ENCODE measurements at places on chromosomes 3 and 15.

GRCh38 chr3:183519891-183520290 is 35.6 kb downstream of the KLHL6 start:
- H3K27me3 ChIP-seq, result no peaks in the 10 kb centered on the region
- no peak overlapping the region for H3K4me3 ChIP-seq
- peaks cover 49% of the 10 kb centered on the region for H3K36me3 ChIP-seq
- no peak overlapping the region for H3K27ac ChIP-seq
- peaks cover 52% of the 10 kb centered on the region for H3K4me1 ChIP-seq

DNA sequence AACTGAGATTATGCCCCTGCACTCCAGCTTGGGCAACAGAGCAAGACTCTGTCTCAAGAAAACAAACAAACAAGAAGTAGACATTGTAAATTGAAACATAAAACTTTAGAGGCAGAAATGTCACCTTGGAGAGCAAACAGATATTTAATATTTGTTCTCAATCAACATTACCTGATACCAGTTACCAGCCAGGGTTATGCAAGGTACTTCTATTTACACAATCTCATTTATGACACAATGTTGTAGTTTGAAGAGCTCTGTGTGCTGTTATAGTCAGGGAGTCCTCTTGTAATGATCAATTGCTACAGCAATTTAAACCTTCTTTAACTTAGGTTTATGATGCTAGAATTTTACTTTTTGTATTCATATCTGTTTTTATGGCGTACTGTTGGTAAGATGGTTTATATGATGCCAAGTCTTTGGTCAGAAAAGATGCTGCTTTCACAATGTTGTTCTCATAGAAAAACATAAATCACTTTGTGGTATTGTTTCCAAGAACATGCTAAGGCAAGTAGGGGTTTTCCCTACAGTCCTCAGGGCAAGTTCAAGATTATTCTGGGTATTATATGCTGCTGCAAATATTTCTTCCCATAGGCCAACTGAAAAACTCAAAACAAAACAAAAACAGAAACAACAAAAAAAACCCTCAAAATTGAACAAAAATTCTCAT is 173.5 kb downstream of the TNIK start:
- peaks cover 36% of the 10 kb centered on the region for H3K4me1 ChIP-seq
- peaks cover 8% of the 10 kb centered on the region for H3K36me3 ChIP-seq
- peak overlapping the region; percentile 53 for H3K27ac ChIP-seq
- H3K27me3 ChIP-seq, result no peaks in the 10 kb centered on the region
- H3K4me3 ChIP-seq, result no peak overlapping the region

- peaks cover 9% of the 10 kb centered on the region for H3K4me1 ChIP-seq
- H3K4me3 ChIP-seq, result no peak overlapping the region
- H3K27ac ChIP-seq, result no peak overlapping the region
- peaks cover 3% of the 10 kb centered on the region for H3K27me3 ChIP-seq
- DNase-seq, result no peak
Observed at GRCh38 chr15:57334257-57334656, 42.0 kb upstream of the CGNL1 start.

- H3K4me3 ChIP-seq, result no peak overlapping the region
- H3K4me1 ChIP-seq, result no peaks in the 10 kb centered on the region
- no peaks in the 10 kb centered on the region for H3K27me3 ChIP-seq
- H3K27ac ChIP-seq, result no peak overlapping the region
Observed at GRCh38 chr3:8848696-8849131, 79.3 kb upstream of the OXTR start.

DNA sequence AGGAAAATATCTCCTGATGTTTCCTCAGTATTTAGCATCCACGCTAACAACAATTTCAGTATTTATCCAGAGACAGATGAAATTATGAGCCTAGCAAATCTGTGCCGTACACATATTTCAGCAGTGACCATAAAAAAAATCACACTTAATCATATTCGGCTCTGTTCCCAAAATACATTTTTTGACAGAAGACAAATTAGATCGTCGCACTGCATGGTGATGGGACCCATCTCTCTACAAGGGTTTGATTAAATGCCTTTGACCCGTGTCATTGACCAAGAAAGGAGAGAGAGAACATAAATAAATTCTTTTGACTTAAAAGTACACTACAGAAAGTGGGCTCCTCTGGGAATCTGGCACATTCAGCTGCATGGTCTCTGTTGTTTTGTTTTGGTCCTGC is 215.3 kb upstream of the SEMA6D start:
- no peaks in the 10 kb centered on the region for H3K36me3 ChIP-seq
- H3K27ac ChIP-seq, result no peak overlapping the region
- no peak for DNase-seq
- H3K27me3 ChIP-seq, result no peaks in the 10 kb centered on the region
- peaks cover 5% of the 10 kb centered on the region for H3K4me1 ChIP-seq

GRCh38 chr3:172903642-172904320 is 153.3 kb downstream of the ECT2 start:
- no peaks in the 10 kb centered on the region for H3K36me3 ChIP-seq
- H3K27me3 ChIP-seq, result no peaks in the 10 kb centered on the region
- H3K4me3 ChIP-seq, result no peak overlapping the region
- DNase-seq, result no peak
- no peaks in the 10 kb centered on the region for H3K4me1 ChIP-seq

- H3K36me3 ChIP-seq, result no peaks in the 10 kb centered on the region
- no peaks in the 10 kb centered on the region for H3K4me1 ChIP-seq
Observed at GRCh38 chr3:82329300-82329699, 567.9 kb upstream of the GBE1 start.

DNA sequence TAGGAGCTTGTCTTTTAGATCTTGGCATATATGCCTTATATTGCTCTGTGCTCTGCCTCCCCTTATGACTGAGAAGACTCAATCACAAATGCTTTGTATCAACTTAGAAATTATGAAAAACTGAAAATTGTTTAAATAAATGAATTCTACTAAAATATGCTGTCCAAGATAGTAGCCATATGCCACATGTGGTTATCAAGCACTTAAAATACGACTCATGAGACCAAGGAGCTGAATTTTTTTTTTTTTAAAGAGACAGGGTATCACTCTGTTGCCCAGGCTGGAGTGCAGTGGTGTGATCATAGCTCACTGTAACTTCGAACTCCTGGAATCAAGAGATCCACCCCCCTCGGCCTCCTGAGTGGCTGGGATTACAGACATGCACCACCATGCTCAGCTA is 118.3 kb downstream of the RFTN1 start:
- H3K4me3 ChIP-seq, result no peak overlapping the region
- H3K27me3 ChIP-seq, result no peaks in the 10 kb centered on the region
- H3K27ac ChIP-seq, result no peak overlapping the region
- H3K4me1 ChIP-seq, result peaks cover 6% of the 10 kb centered on the region

- DNase-seq, result no peak
- no peaks in the 10 kb centered on the region for H3K27me3 ChIP-seq
- peaks cover 5% of the 10 kb centered on the region for H3K36me3 ChIP-seq
- H3K27ac ChIP-seq, result no peak overlapping the region
- H3K4me3 ChIP-seq, result no peak overlapping the region
Observed at GRCh38 chr3:102084006-102084405, 234.7 kb downstream of the NFKBIZ start.

- H3K27me3 ChIP-seq, result no peaks in the 10 kb centered on the region
- no peak for DNase-seq
- no peak overlapping the region for H3K27ac ChIP-seq
Observed at GRCh38 chr3:61645148-61645547, 83.8 kb downstream of the PTPRG start.

GRCh38 chr3:120839120-120839519 is 68.9 kb upstream of the STXBP5L start:
- H3K36me3 ChIP-seq, result no peaks in the 10 kb centered on the region
- H3K4me1 ChIP-seq, result no peaks in the 10 kb centered on the region
- no peak overlapping the region for H3K27ac ChIP-seq
- H3K4me3 ChIP-seq, result no peak overlapping the region
- DNase-seq, result no peak

DNA sequence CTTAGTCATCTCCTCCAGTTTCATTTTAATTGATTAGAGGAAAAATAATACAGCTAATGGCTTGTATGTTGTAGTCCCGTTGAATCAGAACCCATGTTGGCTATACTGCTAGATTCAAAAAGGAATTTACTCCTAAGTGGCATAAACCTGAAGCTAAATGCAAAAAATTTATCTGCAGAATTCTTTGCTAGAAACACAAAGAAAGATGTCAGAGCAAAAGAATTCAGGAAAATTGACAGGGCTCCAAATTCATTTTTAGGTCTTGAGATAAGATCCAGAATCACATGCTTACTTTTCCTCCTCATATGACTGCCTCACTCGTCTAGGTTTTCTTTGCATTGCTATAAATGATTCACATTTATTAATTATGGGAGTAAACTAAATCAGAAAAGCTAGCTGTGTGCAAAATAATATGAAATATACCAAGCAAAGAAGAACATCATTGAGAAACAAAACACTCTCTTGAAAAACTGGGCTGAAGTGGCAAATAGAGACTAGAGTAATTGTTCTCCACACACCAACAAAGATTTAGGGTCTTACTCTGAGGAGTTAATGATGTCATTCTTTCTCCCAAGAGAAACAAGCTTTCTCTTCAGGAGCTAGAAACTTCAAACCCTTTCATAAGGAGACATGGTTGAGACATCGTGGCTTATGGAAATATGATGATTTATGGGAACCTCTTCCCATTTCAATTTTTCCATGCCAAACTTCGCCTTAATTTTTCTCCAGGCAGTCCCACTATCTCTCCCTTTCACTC is 94.8 kb upstream of the FEZF2 start:
- H3K4me1 ChIP-seq, result no peaks in the 10 kb centered on the region
- H3K4me3 ChIP-seq, result no peak overlapping the region
- no peak for DNase-seq
- no peaks in the 10 kb centered on the region for H3K36me3 ChIP-seq
- H3K27ac ChIP-seq, result no peak overlapping the region
- H3K27me3 ChIP-seq, result no peaks in the 10 kb centered on the region

DNA sequence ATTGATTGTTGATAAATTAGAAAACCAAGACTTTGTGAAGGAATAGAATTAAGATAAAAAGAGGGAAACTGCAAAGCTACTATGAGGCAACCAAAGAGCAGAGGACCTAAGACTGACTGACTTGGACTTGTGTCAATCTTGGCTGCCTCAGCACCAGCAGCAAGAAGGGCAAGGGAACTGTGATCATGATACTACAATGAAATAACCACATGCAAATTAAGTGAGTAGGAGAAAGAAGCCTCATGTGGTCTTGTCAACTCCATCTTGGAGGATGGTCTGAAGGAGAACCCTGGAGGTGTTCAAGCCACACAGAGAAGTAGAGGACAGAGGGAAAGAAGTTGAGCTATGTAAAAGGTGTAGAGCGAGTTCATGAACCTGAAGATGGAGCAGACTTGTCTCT is 47.3 kb upstream of the THRB start:
- no peak overlapping the region for H3K27ac ChIP-seq
- H3K4me1 ChIP-seq, result no peaks in the 10 kb centered on the region
- no peaks in the 10 kb centered on the region for H3K36me3 ChIP-seq
- no peak for DNase-seq
- no peak overlapping the region for H3K4me3 ChIP-seq
- no peaks in the 10 kb centered on the region for H3K27me3 ChIP-seq

GRCh38 chr3:157030712-157031111 is 129.2 kb downstream of the CCNL1 start:
- H3K27me3 ChIP-seq, result peaks cover 3% of the 10 kb centered on the region
- peaks cover 2% of the 10 kb centered on the region for H3K4me1 ChIP-seq
- no peak overlapping the region for H3K4me3 ChIP-seq
- H3K36me3 ChIP-seq, result no peaks in the 10 kb centered on the region
- no peak overlapping the region for H3K27ac ChIP-seq
- DNase-seq, result no peak

DNA sequence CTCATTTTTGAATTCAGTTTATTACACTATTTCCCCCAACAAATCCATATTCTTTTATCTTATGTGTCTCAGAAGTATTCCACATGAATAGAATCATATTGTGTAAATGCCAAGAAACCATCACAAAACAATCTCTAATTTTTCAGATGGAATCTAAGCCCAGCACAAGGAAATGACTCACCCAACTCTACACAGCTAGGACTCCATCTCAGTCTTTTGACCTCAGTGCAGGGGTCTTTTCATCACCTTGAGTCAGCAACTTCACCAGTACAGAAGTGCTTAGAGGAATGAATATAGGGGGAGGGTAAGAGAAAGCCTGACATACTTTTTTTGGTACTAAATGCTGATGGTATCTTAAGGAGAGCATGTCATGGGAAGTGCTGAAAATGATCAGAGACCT is 169.3 kb upstream of the LRRN1 start:
- H3K27me3 ChIP-seq, result no peaks in the 10 kb centered on the region
- no peaks in the 10 kb centered on the region for H3K36me3 ChIP-seq
- no peak overlapping the region for H3K27ac ChIP-seq
- no peaks in the 10 kb centered on the region for H3K4me1 ChIP-seq
- DNase-seq, result no peak
